ENCODE measurements at places on chromosomes 16 and 17.

DNA sequence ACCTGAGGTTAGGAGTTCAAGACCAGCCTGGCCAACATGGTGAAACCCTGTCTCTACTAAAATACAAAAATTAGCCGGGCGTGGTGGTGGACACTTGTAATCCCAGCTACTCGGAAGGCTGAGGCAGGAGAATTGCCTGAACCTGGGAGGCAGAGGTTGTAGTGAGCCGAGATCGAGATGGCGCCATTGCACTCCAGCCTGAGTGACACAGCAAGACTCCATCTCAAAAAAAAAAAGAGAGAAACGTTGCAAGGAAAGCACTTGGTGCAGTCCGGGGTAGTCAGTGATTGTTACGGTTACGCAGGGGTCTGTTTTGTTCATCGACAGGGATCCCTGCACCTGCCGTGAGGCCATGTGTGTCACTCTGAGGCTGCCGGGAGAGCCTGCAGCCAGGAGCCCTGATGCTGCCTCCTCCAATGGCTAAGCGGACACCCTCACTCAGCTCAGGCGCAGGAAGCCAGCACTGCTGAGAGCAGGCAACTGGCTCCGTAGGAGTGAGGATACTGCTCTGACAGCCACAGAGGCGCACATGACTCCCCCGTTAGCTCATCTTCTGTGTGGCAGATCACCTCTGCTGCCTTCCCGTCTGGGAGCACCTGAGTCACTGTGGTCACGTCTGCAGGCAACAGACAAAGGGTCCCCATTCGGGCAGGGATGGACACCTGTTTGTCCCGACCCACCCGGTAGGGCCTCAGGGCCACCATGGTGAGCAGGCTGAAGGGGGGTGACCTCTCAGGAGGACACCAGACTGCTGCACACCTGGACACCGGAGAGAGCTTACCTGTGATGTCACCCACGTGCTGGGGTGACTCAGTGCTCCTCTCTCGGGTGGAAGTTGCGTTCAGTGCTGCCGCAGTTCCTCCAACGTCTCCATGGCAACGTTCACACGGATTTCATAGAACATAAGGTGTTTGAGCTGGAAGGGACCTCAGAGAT is 5.2 kb upstream of the RAB26 start:
- peak; percentile 18 for DNase-seq

DNA sequence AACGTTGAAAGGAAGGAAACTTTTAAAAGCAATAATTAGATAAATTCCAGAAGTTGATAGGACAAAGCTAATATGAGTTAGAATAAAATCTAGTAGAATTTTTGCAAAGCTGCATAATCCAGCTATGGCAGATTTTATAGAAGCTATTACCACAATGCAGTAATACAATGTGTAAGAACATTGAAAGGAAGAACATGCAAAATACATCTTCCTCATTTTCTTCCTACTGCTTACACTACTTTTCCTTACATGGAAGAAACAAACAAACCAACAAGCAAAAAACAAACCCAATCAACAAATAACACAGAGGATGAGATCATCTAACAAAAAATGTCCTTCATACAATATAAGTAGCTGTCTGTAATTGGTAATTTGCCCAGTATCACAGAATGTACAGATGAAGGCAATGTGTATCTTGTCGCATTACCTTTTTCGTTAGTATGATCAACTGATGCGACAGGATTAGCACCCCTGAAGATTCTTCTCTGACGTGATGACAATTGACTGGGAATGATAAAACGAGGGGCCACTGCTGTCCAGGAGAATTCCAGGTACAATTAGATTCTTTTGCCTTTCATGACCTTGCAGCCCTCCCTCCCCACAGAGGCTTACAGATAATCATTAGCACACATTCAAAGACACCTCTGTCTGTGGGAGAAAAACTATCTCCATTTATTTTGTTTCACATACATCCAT is 21.2 kb upstream of the LRRC37A start:
- no peak for DNase-seq

GRCh38 chr17:51135956-51136355 is 15.3 kb upstream of the SPAG9 start:
- DNase-seq = no peak

DNA sequence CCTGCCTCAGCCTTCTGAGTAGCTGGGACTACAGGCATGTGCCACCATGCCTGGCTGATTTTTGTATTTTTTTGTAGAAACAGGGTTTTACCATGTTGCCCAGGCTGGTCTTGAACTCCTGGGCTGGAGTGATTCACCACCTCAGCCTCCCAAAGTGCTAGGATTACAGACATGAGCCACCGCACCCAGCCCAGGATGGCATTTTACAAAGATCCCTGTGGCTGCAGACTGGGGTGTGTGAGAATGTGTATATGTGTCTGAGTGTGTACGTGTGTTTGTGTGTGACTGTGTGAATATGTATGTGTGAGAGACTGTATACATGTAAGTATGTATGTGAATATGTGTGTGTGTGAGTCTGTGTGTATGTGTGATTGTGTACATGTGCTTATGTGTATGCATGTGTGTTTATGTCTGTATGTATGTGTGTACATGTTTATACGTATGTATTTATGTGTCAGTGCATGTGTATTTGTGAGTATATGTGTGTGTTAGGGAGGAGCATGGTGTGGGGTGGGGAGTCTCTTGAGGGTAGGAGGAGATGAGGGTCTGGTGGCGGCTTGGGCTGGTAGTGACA is 17.0 kb downstream of the RPTOR start:
- DNase-seq = no peak

- no peak for DNase-seq
Observed at GRCh38 chr16:84355149-84355548, 13.2 kb upstream of the ATP2C2 start.

- no peak for DNase-seq
Observed at GRCh38 chr16:63925221-63925620, 1196.6 kb downstream of the CDH11 start.

DNA sequence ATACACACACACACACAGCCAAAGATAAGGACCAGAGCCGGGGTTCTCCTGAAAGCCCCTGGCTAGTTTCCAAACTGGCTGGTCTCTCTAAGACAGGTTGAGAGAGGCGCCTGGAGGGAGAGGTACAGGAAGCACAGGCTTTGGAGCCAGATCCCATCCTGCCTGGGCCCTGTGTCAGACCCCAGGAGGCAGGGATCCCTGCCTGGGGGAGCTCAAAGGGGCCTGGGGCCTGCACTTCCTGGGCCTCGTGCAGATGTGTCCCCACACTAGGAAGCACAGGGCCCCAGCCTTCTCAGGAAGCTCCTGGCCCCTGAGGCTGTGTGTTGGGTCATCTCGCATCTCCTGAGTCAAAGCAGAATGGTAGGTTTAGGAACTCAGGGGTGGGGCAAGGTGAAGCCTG is 16.0 kb downstream of the SLC5A10 start:
- no peak for DNase-seq

DNA sequence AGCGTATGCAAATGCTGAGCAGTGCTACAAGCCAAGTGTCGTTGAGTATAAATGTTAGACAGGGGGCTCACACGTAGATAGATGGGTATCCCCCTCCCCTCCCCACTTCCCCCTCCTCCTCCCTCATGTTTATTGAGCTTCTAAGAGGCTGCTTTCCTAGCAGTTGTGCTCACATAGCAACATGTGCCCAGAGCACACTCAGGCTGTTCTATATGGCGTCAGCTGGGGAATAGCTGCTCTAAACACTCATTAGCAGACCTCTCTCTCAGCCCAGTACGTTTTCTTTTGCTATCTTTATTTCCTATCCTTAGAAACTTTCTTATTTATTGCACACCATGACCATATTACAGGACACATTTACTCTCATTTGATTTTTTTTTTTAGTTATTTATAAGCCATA is 1.8 kb downstream of the KCNJ2 start:
- no peak for DNase-seq

DNA sequence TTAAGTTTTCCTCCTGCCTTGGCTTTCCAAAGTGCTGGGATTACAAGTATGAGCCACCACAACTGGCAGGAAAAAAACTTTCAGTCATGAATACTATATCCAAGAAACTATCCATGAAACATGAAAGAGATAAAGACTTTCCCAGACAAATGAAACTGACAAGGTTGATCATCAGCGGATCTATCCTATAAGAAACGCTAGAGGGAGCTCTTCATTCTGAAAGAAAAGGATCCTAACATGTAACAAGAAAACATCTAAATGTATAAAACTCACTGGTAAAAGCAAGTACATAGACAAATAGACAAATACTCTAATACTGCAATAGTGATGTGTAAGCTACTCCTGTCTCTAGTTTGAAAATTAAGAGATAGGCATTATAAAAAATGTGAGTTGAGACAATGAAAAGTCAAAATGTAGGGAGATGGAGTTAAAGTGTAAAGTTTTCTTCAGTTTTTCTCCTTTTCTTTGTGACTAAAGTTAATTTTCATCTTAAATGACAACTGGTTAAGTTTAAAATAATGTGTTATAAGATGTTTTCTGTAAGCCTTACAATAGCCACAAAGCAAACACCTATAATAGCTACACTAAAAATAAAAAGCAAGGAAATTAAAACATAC is 79.6 kb upstream of the TEKT1 start:
- DNase-seq = no peak

DNA sequence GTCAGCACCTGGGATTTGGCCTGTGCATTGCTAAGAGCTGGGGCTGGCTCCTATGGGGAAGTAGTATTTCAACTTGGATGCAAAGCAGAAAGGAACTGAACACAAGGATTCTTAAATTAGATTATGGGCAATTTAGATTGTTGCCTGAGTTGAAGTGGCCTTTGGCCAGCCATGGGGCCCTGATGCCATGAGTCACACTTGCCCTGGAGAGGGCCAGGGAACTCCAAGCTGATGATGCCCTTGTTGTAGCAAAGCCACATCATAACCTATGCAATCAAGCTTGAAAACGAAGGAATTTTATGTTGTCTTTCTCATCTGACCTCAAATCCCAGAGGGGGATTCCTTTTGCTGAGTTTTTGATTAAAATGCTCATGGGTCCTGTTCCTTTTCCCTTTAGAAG is 3.9 kb upstream of the SPATA32 start:
- no peak for DNase-seq

DNA sequence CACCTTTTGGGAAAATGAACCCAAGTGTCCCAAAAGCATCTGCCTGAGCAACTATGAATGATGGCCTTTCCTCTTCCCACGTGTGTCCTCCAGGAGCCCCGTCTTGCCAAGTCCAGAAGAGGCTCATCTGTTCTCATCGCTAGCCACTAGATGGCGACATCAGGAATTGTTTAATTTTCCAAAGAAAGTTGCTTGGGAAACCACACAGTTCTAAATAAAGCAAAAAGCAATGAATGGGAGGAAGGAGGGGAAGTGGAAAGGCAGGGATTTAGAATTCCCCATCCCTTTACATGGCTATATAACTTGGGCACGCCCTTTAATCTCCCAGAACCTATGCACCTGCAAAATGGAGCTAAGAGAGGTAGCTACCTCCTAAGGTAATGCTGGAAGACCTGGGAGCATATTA is 9.0 kb upstream of the CDH5 start:
- no peak for DNase-seq

DNA sequence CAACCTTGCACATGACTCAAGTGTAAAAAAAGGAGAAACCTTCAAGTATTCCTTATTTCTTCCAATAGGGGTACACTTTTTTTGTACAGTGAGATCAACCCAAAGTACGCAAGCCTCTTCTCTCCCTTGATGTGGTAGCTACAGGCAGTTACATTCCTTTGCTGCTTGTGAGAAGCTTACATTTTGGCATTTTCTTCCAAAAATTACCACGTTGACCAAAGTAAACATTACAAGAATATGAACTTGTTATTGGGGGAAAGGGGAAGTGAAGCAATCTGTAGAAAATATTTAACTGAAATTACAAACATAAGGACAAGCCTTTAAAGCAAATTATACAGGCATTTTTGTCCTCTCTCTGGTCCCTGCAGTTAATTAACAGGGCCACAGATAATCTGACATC is 97.0 kb upstream of the TOB1 start:
- DNase-seq = no peak

- no peak for DNase-seq
Observed at GRCh38 chr16:23858542-23858941, 22.8 kb downstream of the PRKCB start.

DNA sequence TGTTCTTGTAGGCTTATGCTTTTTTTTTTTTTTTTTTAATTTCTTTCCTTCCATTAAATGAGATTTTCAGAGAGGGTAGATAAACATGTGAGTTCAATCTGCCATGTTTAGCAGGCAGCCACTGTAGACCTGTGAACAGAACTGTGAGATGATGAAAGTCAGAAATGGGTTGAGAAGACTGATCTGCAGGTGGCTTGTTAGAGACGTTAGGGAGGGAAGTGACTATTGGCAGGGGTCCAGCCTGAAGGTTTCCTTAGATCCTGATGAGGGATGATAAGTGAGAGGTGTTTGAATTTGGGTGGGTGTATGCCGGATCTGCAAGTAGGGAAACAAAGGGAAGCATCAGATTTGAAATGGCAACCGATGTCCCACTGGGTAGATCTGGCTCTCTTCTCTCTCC is 157.8 kb downstream of the HS3ST3B1 start:
- DNase-seq = no peak

GRCh38 chr17:31926100-31926729 is 10.6 kb upstream of the SUZ12 start:
- DNase-seq = no peak

DNA sequence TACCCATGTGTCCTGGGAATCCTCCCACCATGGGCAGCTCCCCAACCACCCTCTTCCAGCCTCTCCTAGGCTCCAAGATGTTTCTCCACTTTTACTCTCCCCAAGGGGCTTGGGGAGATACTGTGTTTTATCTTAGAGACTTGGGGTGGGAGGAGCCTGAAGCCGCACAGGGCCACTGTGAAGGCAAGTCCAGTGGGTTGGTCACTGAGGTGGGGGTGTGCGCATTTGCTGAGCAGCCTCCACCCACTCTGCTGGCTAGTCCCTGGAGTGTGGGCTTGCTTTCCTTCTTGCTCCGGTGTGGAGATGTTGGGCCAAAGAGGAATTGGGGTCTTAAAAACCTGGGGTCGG is 4.1 kb upstream of the CLDN9 start:
- DNase-seq = no peak
